ENCODE measurements at places on chromosomes 2 and 18. TPM values are rescaled to one million over a fixed set of nuclear protein-coding genes. Genes with fewer than 3 reads are reported as not detected.
A peak's percentile ranks its signal among the peaks of the same experiment; 100 is the strongest.

- peak within 1 kb of the TSS; percentile 98 for H3K4me3 ChIP-seq
- H3K27me3 ChIP-seq: no peaks in the 10 kb centered on the region
- H3K36me3 ChIP-seq: peaks cover 3% of the 10 kb centered on the region
- peak; percentile 90 for DNase-seq
- peak within 1 kb of the TSS; percentile 97 for H3K27ac ChIP-seq
Observed at GRCh38 chr2:206085742-206086445, at the start of gene INO80D. TSS of gene INO80D (minus strand) at chr2:206086174. CDS start at chr2:206063016, 23,158 bp downstream.

DNA sequence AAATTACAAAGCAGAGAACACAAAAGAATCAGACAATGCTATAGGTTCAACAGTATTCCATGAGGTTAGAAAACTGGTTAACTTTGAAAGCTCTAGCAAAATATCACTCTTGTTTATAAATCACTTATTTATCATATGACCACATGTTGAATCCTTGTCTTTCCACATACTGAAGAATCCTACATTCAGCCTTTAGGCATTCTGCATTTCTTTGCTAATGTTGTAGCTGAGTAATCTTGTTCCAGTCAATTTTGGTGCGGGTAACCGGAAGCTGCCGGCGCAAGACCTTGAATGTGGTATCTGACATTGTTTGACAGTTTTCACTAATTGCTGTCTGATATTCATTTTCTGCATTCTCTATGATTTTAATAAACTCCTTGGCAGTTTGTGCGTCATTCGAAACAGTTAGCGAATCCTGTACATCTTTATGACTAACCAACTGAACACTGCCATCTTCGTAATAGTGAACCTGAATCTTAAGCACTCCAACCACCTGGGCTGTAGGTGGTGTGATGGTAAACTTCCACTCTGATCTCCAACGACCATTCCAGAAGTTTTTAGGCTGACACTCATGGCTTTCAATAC, 154.1 kb downstream of the BAZ2B start:
- no peaks in the 10 kb centered on the region for H3K27me3 ChIP-seq
- H3K27ac ChIP-seq: no peak overlapping the region
- no peak overlapping the region for H3K4me3 ChIP-seq
- no peak for DNase-seq

DNA sequence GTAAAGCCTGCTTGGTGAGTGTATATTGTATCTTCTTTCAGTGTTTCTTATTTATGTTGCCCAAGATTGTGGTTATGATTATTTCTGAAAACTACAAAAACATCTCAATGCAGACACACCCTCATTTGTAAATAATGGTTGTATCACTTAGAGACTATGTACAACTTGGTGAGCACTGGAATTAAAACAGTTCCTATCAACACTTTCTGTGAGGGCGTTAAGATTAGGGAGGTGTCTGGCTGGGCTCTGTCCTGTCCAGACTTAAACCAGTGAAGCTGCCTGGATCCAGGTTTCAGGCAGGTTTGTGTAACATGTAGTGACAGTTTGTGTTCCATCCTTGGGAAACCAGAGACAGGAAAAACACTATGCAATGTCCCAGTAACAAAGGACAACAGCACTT, 49.7 kb downstream of the CTAGE1 start:
- no peaks in the 10 kb centered on the region for H3K36me3 ChIP-seq
- peaks cover 2% of the 10 kb centered on the region for H3K27me3 ChIP-seq
- H3K4me3 ChIP-seq: no peak overlapping the region
- H3K27ac ChIP-seq: no peak overlapping the region
- DNase-seq: no peak

DNA sequence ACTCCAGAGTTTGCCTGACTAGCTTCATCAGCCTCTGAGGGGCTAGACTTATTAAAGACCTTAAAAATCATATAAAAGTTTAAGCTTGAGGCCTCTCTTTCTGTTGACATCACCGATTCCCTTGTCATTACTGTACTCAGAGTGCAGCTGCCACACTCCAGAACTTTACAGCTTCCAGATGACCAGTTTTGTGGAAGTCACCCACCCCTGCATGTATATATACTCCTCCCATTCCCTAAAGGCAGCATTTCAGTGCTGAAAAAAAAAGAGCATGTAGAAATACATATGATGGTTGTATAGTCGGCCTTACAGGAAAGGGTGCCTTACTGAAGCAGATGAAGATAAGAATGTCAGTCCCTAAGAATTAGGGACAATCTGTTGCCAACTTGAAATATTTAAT, 117.3 kb downstream of the FEZ2 start:
- no peaks in the 10 kb centered on the region for H3K36me3 ChIP-seq
- H3K4me1 ChIP-seq: no peaks in the 10 kb centered on the region
- no peak overlapping the region for H3K4me3 ChIP-seq
- H3K27me3 ChIP-seq: no peaks in the 10 kb centered on the region
- H3K27ac ChIP-seq: no peak overlapping the region

GRCh38 chr2:26738481-26738880, 25.6 kb upstream of the SLC35F6 start:
- H3K27ac ChIP-seq: no peak overlapping the region
- H3K27me3 ChIP-seq: no peaks in the 10 kb centered on the region
- H3K4me3 ChIP-seq: no peak overlapping the region
- DNase-seq: no peak
- no peaks in the 10 kb centered on the region for H3K36me3 ChIP-seq

- DNase-seq: peak; percentile 50
- H3K27ac ChIP-seq: peak overlapping the region; percentile 53
- peak overlapping the region; percentile 79 for H3K4me3 ChIP-seq
- H3K27me3 ChIP-seq: no peaks in the 10 kb centered on the region
- H3K4me1 ChIP-seq: peaks cover 16% of the 10 kb centered on the region
- H3K36me3 ChIP-seq: peaks cover 7% of the 10 kb centered on the region
Observed at GRCh38 chr18:69898241-69898861, 49.3 kb downstream of the CD226 start.

- H3K4me3 ChIP-seq: peak overlapping the region; percentile 17
- peaks cover 24% of the 10 kb centered on the region for H3K4me1 ChIP-seq
- no peak overlapping the region for H3K27ac ChIP-seq
- no peaks in the 10 kb centered on the region for H3K27me3 ChIP-seq
- H3K36me3 ChIP-seq: peaks cover 1% of the 10 kb centered on the region
Observed at GRCh38 chr2:27320958-27321543, 1.8 kb downstream of the MPV17 start.

DNA sequence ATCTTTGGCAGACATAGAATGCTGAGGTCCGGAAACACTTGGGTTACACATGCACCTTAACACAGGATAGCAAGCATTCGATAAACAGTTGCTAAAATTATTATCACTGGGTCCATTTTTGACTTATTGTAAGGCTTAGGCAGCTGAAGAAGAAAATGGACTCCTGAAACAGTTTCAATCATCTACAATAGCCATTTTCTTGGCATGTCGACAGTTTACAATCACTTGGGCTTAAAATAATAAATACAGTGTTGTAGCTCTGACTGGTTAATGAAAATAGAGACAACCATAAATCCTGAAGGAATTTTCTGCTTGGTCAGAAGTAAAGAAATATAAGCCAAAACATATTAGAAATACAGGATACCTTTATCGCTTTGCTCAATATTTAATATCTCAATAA, 169.2 kb downstream of the XIRP2 start:
- H3K36me3 ChIP-seq: no peaks in the 10 kb centered on the region
- H3K27ac ChIP-seq: no peak overlapping the region
- H3K4me1 ChIP-seq: no peaks in the 10 kb centered on the region
- DNase-seq: no peak
- no peak overlapping the region for H3K4me3 ChIP-seq
- H3K27me3 ChIP-seq: no peaks in the 10 kb centered on the region

DNA sequence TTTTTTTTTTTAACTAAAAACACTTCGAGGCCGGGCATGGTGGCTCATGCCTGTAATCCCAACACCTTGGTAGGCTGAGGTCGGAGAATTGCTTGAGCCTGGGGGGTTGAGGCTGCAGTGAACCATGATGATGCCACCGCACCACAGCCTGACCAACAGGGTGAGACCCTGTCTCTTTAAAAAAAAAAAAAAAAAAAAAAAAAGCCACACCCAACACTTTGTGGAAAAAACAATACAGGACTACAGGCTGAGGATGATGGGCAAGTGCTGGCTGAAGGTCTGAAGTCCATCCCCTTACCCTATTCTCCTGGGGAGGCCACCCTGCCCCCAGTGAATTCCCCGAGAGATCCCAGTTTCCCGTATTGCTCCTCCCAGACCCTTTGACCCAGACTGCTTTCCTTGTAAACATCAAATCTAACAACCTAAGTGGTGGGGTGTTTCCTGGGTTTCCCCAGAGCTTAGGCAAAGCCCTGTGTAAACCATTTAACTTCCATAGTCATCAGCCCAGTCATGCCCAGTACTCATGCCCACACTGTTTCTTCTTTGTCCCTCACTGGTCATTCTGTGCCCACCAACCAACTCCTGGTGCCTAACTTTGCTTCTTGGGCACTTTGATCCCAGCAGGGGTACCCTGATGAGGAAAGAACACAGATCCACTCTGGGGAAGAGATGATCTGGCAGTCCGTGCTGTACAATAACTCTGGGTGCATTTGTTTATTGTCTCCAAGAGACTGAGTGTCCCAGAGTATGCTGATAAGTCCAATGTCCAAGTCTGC, 5.8 kb upstream of the TMEM37 start:
- no peaks in the 10 kb centered on the region for H3K4me1 ChIP-seq
- no peak overlapping the region for H3K4me3 ChIP-seq
- no peak for DNase-seq
- H3K36me3 ChIP-seq: no peaks in the 10 kb centered on the region
- H3K27me3 ChIP-seq: peaks cover 1% of the 10 kb centered on the region

DNA sequence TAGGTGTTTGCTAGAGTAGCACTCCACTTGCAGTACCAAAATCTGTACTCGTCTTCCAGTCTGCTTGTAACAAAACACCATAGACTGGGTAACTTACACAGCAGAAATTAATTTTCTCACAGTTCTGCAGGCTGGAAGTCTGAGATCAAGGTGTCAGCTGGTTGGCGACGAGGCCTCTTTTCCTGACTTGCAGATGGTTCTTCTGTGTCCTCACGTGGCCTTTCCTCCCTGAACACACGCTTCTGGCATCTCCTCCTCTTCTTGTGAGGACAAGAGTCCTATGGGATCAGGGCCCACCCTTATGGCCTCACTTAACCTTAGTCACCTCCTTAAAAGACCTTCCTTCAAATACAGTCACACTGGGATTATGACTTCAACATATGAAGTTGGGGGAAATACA, 493.5 kb upstream of the MYT1L start:
- no peaks in the 10 kb centered on the region for H3K27me3 ChIP-seq
- no peaks in the 10 kb centered on the region for H3K4me1 ChIP-seq
- H3K4me3 ChIP-seq: no peak overlapping the region
- no peak for DNase-seq
- H3K27ac ChIP-seq: no peak overlapping the region
- H3K36me3 ChIP-seq: no peaks in the 10 kb centered on the region

DNA sequence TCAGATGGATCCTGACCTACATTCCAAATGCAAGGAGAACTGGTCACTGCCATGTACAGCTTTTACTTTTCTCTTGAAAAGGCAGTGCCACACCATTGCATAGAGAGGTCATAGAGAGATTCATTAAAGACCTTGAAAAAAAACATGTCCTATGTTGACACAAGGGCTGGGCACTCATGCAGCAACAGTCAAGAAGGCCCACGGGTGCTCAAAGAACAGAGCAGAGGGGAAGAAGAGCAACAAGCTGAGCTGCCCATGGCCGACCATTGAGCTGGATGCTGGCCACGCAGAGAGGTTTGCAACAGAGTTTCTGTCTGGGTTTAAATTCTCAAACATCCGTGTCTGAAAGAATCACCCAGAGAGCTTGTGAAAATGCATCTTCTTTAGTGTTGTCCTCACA, 99.1 kb downstream of the ADD2 start:
- H3K27me3 ChIP-seq: no peaks in the 10 kb centered on the region
- peaks cover 4% of the 10 kb centered on the region for H3K4me1 ChIP-seq
- no peak overlapping the region for H3K4me3 ChIP-seq

GRCh38 chr2:38076152-38076709, 280 bp upstream of the CYP1B1 start:
- H3K27me3 ChIP-seq: peaks cover 18% of the 10 kb centered on the region
- no peak overlapping the region for H3K27ac ChIP-seq
- peak; percentile 73 for DNase-seq
- H3K4me1 ChIP-seq: peaks cover 13% of the 10 kb centered on the region
- no peak overlapping the region for H3K4me3 ChIP-seq

DNA sequence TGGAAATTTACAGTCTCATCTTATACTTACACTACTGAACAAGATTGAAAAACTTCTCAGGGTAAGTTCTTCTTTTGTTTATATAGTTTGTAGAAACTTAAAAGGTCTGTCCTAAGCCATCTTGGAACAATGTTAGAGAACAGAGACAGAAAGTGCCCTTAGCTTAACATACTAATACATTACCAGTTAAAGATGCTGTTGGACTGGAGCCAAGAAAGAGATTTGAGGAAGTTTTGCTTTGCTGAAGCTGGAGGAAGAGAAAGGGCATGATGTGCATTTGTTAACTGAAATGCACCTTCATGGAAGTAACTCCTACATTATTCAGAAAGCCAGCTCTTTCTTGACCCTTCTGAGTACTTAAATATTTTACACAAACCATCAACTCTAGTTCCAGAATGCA, 66.5 kb upstream of the TNFRSF11A start:
- no peak overlapping the region for H3K27ac ChIP-seq
- H3K4me1 ChIP-seq: no peaks in the 10 kb centered on the region
- no peak overlapping the region for H3K4me3 ChIP-seq
- no peaks in the 10 kb centered on the region for H3K27me3 ChIP-seq
- no peak for DNase-seq
- H3K36me3 ChIP-seq: peaks cover 81% of the 10 kb centered on the region

DNA sequence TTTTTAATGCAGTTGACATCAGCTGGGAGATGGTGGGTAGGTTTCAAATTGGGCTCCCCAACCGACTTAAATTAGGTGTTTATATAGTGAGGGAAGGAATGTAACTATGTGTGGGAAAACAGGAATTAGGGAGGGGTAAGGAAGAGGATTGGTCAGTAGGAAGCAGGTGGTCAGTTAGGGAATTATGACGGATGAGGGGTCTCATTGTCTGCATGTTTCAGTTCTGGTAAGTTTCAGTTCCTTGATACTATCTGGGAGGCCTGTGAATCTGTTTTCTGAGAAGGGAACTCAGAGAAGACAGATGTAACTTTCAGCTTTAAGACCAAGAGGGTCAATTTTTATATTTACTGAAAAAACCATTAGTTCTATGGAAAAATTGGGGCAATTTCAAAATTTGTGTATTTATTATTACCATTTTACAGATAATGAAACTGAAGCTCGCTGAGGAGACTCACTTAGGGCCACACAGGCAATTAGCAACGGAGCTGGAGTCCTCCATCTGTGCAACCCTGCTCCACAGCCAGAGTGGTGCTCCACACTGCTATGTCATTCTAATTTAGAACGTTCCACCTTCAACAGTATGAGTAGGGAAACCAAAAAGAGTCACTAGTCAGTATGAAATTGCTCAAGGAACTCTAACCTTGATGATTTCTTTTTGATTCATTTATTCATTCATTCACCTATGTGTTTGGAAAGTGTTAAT, 36.0 kb upstream of the CCDC195 start:
- no peaks in the 10 kb centered on the region for H3K36me3 ChIP-seq
- no peak overlapping the region for H3K27ac ChIP-seq
- DNase-seq: no peak
- no peak overlapping the region for H3K4me3 ChIP-seq

- no peak overlapping the region for H3K4me3 ChIP-seq
- DNase-seq: no peak
- H3K36me3 ChIP-seq: no peaks in the 10 kb centered on the region
- H3K4me1 ChIP-seq: no peaks in the 10 kb centered on the region
Observed at GRCh38 chr2:126860385-126860784, 38.3 kb upstream of the TEX51 start.

- DNase-seq: peak; percentile 18
- H3K27ac ChIP-seq: no peak overlapping the region
- no peaks in the 10 kb centered on the region for H3K36me3 ChIP-seq
- H3K27me3 ChIP-seq: no peaks in the 10 kb centered on the region
Observed at GRCh38 chr2:30862054-30862651, 54.9 kb upstream of the CAPN13 start.

CD302 gene
- 2.4 TPM for total RNA-seq

TUBB8B gene
- total RNA-seq: not detected

CTAGE1 gene
- not detected for total RNA-seq

LINC00305 gene
- not detected for total RNA-seq

IL36G gene
- total RNA-seq: not detected

ALK gene
- total RNA-seq: not detected
